ENCODE measurements at places on chromosomes 5 and 9.
A peak's percentile ranks its signal among the peaks of the same experiment; 100 is the strongest.

- no peak for DNase-seq
Measured at GRCh38 chr9:122040561-122041242, 52.4 kb downstream of the TTLL11 start.

- no peak for DNase-seq
Measured at GRCh38 chr9:8457055-8457454, 657.5 kb upstream of the DMAC1 start.

GRCh38 chr9:95762322-95762721, 113.2 kb upstream of the ERCC6L2 start:
- no peak for DNase-seq

DNA sequence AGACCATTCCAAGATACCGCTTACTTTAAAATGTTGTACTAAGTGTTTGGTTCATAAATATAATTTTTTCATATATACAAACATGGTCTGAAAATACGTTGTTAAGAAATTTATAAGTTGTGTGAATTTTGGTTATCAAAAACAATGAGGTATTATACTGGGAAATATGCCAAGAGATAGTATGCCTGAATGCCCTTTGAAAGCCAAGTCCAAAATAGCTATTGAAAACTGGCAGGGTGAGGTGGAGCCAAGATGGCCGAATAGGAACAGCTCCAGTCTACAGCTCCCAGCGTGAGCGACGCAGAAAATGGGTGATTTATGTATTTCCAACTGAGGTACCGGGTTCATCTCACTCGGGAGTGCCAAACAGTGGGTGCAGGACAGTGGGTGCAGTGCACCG, 533.5 kb downstream of the ZNF608 start:
- no peak for DNase-seq

GRCh38 chr5:72034770-72035169, 72.5 kb upstream of the MAP1B start:
- DNase-seq, result no peak

DNA sequence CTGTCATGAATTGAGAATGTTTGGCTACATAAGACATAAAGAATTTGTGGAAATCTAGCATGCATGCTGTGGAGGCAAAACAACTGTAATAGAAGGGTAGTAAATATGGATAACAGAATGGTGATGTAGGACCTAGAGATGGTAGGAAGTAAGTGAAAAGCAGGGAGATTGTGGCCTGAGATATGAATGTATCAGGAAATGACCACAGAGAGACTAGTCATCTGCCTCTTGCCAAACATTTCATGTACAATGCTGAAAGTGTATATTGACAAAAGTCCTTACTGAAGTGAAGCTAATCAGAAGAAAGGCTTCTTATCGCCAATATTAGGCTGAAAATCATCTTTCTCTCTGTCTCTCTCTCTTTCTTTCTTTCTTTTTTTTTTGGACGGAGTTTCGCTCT, 873.1 kb upstream of the CTNND2 start:
- no peak for DNase-seq

DNA sequence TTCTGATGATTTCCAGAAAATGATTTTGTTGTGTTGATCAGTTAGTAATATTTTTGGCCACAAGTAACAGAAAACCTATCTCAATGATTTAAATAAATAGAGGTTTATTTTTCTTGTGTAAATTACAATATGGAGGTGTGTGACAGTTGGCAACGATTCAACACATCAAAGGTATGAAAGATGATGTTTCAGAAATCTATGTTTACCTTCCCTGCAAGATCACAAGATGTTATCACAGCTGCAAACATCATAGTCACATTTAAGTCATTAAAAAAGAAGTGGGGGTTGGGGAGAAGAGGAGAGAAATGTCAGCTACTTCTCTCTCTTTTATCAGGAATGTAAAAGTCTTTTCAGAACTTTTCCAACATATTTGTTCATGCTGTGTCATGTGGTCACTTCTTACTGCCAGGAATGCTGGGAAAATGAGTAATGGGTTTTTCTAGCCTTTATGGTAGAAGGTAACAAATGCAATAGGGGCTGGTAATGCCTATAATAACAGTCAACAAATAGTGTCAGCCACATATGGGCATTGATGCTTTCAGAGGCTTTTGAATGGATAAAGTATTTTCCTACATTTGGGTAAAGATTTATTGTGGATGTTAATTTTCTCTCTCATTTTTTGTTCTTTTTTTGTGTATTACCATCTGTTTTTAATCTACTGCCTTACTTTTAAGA, 742.7 kb downstream of the TLE1 start:
- DNase-seq, result no peak

DNA sequence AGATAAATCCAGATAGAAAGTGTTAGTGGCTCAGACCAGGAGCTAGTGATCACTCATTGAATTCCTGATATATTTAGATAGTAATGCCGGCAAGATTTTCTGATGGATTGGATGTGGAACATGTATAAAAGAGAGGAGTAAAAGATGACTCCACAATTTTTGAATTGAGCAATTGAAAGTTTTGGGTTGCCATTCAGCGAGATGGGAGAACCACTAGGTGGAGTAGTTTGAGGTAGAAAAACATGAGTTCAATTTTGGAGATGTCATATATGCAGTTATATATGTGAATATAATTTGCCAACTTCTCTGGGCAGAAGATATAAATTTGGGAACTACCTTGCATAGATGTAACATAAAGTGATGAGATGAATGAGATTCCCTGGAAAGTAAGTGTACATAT, 502.5 kb upstream of the SEMA6A start:
- DNase-seq, result no peak

DNA sequence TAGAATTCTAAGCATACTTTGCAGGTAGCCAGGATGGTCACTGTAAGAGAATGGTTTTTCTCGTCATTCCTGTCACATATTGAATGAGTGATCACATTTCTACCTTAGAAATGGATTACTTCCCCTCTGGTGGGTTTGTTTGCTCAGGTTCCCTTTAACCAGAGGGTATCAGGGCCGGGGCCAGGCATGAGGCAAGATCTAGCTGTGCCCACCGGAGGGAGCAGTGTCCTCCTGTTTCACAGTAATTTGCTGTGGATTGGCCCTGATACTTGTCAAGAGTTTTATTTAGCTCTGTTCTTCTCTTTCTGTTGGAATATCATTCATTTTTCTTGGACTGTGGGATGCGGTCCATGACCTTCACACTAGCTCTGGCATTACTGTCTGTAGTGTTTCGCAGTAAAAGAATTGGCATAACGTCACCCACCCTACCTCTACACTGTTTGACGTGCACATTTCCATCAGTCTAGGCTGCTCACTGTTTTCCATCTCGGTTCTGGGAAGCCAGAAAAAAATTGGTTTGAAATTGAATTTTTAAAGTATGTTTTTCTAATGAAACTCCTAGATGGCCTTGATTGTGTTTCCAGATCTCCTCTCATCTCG, 42.4 kb upstream of the ZBED3 start:
- DNase-seq, result no peak

DNA sequence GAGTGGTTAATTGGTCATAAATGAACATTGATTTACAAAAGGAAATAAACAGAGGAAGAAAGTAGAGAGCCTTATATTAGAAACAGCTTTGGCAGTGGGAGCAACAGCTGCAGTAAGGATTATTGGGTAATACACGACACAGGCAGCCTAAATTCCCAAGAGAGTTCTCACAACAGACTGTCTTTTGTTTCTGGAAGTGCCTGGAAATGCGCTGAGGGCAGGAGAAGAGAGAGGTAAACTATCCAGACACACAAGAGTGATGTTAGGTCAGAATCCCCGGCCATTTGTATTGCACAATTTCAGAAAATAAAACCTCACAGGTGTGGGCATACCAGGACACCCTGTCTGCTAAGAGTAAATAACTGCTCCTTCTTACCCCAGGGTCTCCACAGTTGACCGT, 450.4 kb upstream of the CTNND2 start:
- DNase-seq, result no peak

DNA sequence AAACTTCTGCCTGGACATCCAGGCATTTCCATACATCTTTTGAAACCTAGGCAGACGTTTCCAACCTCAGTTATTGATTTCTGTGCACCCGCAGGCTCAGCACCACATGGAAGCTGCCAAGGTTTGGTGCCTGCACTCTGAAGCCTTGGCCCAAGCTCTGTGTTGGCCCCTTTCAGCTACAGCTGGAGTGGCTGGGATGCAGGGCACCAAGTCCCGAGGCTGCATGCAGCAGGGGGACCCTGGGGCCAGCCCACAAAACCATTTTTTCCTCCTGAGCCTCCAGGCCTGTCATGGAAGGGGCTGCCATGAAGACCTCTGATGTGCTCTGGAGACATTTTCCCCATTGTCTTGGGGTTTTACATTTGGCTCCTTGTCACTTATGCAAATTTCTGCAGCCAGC, 49.9 kb downstream of the NFX1 start:
- DNase-seq, result no peak

GRCh38 chr9:125685167-125685566, 21.8 kb downstream of the MAPKAP1 start:
- no peak for DNase-seq

- no peak for DNase-seq
Measured at GRCh38 chr5:109910874-109911273, 221.1 kb downstream of the MAN2A1 start.

- DNase-seq, result no peak
Measured at GRCh38 chr9:86369810-86370209, 15.6 kb upstream of the TUT7 start.

DNA sequence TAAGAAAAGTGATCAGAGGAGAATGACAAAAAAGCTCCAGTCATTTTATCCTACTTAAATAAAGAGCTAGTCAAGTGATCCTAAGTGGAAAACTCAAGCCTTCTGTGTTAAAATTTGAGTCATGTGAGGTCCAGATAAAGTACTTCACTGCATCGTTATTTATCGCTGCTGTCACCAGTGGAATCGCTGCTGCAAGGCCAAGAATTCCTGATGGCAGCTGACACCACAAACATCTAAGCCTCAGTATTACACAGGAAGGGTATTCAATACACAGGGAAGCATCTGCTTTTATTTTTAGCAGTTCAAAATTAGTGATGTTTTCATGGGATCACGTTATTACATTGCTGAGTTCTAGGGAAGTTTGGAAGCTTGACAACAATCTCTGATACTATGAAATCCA, 190.3 kb downstream of the GOLPH3 start:
- no peak for DNase-seq

DNA sequence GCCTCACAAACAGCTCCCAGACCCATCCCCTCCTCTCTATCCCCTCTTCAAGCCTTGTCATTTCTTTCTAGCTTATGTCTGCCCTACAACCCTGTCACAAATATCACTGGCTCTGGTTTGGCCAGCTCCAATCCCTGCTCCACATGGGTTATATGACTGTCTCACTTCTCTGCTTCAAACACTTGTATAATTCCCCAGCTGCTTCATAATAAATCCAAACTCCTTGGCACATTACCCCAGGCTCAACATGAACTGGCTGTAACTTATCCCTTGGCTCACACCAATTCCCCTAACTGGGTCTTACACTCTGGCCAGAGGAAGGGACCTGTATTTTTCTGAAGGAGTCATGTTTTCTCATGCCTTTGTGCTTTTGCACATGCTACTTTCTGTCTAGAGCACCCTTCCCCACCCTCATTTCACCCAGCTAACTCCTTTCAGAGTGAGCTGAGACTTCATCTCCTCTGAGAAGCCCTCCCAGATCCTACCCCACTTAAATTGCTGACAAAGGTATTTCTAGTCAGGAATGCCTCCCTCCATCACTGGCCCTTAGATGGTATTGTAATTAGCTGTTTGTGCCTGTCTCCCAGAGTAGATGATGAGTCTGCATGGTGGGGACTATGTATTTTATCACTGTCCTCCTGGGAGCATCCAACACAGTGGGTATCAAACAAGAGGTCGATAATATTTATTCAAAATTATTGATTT, 5.3 kb downstream of the PRXL2C start:
- DNase-seq, result no peak

- peak; percentile 27 for DNase-seq
Measured at GRCh38 chr5:108749128-108749861, 1.6 kb downstream of the FER start.

DNA sequence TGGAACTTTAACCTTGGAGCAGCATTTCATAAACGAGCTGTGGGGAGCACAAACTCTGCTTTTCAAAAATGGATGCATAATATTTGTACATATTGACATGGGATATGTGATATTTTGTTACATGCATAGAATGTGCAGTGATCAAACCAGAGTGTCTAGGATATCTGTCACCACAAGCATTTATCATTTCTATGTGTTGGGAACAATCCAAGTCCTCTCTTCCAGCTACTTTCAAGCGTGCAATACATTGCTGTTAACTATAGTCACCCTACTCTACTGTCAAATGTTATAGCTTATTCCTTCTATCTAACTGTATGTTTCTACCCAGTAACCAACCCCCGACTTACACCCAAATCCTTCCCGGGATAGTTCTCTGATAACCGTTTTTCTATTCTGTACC, 15.0 kb upstream of the C5orf58 start:
- no peak for DNase-seq

DNA sequence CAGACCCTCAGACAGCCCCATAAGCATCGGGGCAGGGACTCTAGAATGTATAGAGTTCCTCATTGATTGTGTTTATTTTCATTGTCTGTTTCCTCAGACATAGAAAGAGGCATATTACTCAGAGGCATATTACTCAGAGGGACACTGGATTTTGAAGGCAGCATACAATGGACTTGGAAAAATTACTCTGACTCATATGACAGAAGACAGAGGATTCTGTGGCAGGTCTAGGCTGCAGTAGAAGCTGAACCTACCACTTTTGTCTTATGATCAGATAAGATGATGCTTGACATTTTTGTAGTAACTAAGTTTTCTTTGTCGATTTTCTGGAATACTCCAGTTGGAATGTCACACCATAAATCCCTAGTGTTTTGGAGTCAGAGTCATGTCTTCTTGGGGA, 105.2 kb downstream of the ST8SIA4 start:
- DNase-seq, result no peak

DNA sequence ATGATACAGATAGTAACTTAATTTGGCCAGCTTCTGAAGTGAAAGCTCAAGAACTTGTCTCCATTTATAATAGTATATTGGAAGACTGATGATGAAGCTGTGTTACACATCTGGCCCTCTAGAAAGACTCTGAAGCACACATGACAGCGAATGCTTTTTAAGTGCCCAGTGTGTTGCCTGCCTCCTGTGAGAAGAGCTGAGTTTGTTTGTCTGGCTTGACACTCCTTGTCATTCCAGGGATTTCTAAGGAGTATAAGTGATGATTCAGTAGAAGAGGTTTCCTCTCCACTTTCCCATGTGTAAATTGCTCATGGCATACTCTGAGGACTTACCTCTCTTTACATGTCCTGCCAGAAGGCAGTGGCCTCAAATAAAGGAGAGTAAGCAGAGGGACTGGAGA, 30.4 kb upstream of the LRRTM2 start:
- no peak for DNase-seq

- DNase-seq, result no peak
Measured at GRCh38 chr5:83562791-83563557, 91.4 kb downstream of the VCAN start.

DNA sequence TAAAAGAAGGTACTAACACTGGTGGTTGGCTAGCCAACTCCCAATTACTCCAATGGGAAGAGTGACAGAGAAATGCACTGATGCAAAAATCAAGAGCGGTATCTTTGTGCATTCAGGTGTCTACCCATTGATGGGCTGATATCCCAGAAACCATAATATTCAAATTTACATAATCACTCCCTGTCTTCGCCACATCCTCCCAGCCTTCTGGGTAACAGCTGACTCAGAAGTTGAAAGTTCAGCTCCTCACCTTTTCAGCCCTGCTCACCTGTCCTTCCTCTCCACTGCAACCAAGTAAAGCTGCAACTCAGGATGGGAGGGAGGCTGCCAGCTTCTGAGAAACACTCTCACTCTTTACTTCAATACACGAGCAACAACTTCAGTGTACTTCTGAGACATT, 6.9 kb downstream of the SUSD1 start:
- no peak for DNase-seq
